ENCODE measurements at places on chromosomes 1 and 21.

DNA sequence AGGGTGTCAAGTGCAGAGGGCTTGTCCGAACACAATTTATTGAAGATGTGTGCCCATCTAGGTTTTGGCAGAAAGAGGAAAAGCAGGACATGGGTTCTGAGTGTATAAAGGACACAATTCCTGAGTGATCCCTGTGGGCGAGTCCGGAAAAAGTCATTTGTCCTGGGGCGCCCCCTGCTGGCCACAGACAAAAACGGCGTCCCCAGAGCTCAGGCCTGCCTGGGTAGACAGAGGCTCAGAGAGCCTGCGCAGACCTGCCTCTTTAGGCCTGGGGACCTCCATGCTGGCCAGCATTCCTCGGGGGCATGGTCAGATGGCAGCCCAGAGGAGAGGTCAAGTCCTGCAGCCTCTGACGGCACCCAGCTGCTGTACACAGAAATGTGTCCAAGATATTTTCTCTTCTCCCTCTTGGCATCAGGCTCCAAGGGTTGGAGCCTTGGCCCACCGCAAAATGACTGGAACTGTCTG lies 65.5 kb upstream of the LRP8 start:
- DNase-seq = peak; percentile 70

GRCh38 chr1:246043556-246043955 lies 463.5 kb downstream of the SMYD3 start:
- DNase-seq = no peak

- DNase-seq = no peak
These were observed 516.6 kb downstream of the PTPRC start for GRCh38 chr1:199155166-199156019.

DNA sequence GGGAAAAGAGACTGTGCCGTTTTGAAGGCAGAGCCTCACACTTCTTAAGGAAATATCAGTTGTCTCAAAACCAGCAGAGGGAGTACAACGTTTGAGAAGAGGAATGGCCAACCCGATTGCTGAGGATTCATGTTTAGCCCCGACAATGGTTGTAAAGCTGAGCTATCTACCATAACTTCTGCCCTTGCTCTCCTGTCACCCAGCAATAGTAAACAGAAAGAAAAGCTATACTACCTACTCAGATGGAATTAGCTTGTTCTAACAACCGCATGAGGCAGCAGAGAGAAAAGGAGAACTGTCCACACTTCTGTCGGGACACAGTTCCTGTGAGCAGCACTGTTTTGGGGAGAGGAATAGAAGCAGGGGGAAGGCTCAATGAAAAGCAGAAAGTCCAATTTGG lies 91.2 kb downstream of the SLC45A1 start:
- no peak for DNase-seq

DNA sequence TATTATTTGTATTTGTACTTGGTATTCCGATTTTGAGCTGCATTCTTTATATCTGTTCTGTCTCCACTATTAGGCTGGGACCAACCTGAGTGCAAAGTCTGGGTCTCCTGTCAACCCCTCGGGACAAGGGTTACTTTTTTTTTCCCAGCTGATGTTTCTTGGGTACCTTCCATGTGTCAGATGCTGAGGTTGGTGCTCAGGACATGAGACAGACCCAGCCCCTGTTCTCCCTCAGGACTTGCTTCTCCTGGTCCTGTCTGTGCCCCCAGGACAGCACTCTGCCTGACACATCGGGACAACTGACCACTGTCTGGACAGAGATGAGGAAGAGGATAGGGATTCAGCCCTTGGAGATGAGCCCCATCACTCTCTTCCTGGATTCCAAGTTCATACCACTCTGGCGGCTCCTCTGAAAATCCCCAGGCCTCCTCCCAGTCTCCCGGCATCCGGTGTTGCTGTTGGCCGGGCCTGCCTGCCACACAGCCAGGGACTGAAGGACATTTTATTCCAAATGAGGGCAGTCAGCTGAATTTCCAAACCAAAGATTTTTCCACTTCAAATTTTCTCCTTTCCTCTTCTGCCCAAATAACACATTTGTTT lies 55.6 kb upstream of the FMOD start:
- no peak for DNase-seq

DNA sequence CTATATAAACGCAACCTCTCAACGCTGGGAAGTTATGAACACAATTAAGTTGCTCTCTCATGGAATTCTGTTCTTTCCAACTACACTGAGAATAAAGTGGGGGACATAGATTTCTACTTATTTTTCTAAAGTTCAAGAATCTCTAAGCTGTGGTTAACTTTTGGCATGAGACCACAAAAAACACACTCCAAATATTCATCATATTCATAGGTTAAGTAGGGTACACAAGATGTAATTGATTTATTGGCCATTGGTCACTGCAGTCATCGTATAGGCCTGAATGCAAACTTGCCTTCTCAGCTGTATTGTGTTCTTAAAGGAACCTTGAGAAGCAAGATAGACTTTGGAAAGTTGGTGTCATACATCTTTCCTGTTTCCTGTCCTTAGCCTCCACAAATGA lies 40.3 kb downstream of the PRRX1 start:
- no peak for DNase-seq

DNA sequence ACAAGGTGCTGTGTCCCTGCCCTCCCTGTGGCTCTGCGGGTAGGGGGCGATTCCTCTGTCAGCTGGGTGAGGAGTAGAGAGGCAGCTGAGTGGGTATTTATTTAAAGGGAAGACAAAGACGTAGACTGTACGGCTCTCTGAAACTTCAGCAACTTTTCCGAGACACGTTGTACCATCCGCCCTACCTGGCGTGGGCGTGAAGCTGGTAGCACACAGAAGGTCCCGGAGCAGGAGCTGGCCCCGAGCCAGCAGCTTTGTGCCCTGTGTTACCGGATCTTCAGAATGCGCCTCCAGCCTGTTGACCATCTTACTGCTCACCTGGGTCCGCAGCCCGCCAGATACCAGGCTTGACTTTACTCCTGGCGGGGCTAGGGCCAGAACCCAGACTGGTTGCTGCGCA lies 34.9 kb downstream of the PRKCZ start:
- no peak for DNase-seq

- no peak for DNase-seq
These were observed 30.8 kb downstream of the CAPZB start for GRCh38 chr1:19454265-19455146.

GRCh38 chr1:86852782-86853408 lies 61.0 kb downstream of the SELENOF start:
- DNase-seq = no peak

- DNase-seq = no peak
These were observed 43.1 kb downstream of the FOXO6 start for GRCh38 chr1:41404308-41404761.

GRCh38 chr1:187696073-187696472 lies 867.3 kb downstream of the PLA2G4A start:
- DNase-seq = no peak

DNA sequence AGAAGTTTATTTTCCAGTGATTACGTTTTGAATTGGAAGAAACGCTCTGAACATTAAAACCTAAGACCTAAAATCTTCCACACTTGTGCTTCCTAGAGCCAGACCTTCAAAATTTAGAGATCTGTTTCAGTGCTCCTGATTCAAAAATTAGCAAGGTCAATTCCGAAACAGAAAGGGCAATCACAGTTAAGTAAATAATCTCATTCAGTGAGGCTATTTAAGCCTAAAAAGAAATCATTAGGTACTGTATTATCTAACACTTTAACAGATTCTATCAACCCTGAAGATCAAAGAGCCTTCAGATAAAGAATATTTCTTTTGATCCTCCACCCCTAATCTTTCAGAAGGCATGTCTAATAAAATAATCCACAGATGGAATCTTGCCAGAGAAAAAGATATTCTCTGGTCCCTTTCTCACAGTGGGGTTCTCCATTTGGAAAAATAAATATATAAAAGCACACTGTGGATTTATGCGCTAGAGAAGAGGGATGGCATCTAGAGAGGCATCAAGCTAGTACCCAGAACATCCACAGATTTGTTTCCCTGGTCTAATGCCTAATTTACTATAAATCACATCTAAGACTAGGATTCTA lies 54.4 kb downstream of the ZZZ3 start:
- DNase-seq = no peak

GRCh38 chr1:19955534-19956170 lies 23.8 kb downstream of the PLA2G2A start:
- no peak for DNase-seq

DNA sequence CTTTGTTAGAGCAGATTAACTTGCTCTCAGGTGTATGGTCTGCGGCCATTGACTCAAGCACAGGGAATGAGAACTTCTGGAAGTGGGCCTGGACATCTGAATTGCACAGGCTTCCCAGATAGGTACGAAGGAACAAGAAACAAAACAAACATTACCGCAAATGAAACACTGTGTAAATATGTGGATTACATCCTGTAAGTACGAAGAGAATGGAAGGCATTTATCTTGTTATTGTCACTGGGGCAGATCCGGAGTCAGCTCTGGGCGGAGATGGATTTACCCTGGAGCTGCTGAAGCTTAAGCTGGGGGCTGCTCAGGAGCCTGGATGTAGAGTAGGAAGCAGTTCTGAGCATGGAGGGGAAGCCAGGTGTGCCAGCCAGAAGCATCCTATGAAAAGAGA lies 6.8 kb downstream of the HES2 start:
- no peak for DNase-seq

GRCh38 chr1:116722016-116722838 lies 32.0 kb upstream of the CD2 start:
- DNase-seq = no peak

GRCh38 chr1:41740630-41741239 lies 178.0 kb downstream of the HIVEP3 start:
- DNase-seq = no peak

GRCh38 chr1:59617434-59617833 lies 197.3 kb upstream of the HOOK1 start:
- no peak for DNase-seq

DNA sequence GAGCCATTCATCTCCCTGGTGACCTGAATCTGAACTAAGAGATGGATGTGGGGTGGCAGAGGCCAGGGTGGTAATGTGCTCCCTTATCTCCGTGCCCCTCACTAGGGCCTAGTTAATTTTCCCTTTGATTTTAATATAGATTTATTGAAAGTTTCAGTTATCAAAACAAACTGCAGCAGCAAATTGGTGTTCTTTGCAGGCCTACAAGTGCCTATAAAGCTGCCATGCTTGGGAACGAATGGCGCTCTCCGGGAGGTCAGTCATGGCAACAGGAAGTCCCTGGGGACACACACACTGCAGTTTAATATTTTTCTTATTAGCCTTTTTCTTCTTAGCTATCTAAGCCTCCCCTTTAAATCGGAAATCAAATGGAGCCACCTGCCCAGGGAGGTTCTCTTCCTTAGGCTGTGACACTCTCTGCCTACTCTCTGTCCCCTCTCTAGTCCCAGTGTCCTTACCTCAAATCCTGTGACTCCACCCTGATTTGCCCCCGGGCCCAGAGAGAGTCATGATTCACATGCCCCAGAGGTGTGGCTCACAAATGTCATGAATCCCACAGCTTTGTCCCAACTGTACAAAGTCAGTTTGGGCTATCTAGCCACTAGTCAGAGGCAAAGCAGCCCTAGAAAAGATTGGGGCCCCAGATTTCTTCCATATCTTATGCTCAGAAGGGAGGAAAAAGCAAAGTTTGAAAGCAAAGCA lies 4.3 kb upstream of the ERI3 start:
- no peak for DNase-seq

- no peak for DNase-seq
These were observed 90.1 kb downstream of the MATN1 start for GRCh38 chr1:30633294-30633693.

GRCh38 chr1:105204836-105205371 lies 1455.2 kb downstream of the AMY1C start:
- DNase-seq = no peak

DNA sequence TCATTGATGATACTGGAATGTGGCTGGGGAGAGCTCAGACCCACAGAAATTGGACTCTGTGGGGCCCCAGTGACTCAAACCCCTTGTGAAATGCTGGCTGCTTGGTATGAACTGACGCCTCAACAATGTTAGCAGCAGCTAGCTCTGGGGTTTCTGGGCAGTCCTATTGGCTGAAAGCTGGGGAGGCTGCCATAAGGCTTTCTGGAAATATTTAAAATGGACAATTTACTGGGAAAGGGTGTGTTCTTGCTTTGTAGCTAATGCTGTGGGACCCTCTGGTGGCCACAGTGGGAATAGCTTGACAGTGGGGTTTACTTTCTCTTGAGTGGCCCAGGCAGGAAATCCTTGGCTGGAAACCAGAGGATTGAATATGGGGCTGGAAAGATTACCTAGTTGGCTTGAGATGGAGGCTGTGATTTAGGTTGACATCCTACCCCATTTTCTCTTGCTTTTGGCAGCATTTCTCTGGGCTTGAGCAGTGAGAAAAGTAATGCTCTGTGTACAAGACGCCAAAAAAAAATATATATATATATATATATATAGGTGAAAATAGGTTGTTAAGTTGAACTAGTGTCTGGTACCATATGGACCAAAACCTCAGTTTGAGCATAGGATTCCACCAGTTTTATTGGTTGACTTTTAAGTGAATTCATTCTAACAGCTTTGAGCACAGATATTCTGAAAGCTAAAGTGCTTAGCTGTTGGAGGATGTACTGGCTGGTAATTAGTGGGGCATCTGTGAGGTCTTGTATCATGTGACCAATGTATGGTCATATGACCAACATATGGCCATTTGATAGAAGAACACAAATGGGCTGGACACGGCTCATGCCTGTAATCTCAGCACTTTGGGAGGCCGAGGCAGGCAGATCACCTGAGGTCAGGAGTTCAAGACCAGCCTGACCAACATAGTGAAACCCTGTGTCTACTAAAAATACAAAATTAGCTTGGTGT lies 8.2 kb upstream of the S100A10 start:
- DNase-seq = no peak

DNA sequence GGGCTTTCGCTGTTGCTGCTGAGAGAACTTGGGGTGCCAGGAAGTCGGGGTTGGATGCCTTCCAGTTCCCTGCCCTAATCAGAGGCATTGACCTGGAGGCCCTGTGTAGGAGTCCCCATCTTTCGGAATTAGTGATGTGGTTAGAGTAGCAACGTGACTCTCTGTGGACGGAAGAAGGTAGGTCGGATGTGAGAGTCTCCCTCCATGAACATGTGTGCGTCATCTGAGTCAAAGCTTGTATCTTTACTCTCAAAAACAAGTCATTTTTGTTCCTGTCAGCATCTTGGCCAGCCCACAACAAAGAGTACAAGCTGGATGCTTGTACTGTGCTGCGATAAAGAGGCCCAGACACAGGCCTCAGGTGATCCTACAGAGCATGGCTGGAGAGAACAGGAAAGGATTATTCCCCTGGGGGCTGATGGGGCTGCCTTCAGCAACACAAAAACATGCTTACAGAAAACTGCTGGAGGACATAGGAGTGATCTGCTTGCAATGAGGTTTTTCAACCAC lies 31.0 kb upstream of the IL10 start:
- no peak for DNase-seq

DNA sequence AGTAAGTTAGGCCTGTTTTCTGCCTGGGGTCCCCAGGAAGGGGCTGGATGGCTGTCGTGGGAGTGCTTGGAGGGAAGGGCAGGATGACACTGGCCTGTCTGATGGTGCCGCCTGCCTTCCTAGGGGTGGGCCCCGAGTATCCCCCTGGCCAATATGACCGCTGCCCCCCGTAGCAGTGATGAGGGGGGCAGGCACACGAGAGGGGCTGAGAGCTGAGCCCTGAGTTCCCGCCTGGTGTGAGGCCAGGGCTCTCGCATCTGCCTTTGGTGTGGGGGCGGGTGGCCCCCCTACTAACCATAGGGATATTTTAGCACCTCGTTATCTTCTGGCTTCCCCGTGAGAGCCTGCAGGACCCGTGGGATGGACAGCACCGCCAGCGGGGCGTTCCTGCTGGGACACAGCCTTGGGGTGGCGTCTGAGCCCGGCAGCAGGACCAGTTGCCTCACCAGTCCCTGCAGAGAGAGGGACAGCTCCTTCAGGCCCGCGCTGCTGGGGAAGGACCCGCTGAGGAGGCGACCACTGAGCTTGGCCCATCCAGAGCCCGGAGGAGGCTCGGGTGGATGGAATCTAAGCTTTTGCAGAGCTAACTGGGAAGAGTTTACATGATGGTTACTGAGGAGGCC lies 10.4 kb downstream of the KRTAP10-1 start:
- DNase-seq = no peak

All from H54 (cell line).